Retina (tissue), 1 donor: ENCODE measurements at places on chromosomes 4 and X.

- peak; percentile 77 for DNase-seq
These were observed 1.1 kb downstream of the ZCCHC18 start for GRCh38 chrX:104113222-104113965.

DNA sequence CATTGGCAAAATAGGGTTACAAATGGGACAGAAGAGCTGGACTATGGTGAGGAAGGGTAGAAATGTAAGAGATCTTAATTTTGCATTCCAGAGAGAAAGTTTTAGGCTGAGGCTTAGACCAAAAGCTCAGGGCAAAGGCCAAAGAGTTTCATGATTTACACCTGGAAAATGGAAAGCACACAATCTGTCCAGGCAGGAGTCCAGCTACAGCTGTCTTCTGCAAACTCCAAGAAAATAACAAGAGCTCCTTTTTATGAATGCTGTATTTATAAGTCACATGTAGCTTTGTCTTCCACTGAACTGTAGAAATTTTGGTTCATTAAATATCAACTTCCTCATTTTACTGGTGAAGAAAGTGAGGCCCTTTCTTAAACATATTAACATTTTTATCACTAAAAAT is 288.0 kb upstream of the ATOH1 start:
- DNase-seq: no peak

DNA sequence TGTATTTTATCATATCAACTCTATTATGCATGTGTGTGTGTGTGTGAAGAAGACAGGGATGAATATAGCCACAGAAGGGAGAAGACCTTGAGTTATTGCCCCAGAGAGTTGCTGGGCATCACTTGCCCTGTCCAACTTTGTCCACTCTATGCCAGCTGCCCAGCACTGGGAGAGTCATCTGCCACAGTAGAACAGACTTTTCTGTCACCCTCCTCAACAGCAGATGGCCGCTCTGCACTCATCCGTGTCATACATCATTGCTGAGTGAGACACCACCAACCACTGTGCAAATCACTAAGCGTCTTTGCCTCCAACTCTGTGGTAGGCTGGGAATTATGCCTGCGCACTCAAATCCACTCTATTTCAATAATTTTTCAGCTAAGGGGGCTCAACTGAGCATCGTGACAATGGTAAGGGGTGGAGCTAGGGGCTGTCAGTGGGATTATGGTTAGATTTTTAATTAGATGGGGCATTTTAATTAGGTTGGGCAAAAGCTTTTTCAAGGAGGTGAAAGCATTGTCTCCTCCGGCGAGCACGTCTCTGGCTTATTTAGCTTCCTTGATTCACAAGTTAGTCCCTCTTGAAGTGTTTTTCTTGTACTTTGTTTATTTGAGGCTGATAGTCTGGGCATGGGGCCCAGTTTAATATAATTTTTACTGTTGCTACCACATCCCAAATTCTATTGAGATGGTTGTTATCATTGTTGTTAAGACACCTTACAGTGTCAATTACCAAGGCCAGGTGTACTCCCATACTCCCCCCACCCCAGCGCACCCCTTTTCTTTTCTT is 100.1 kb upstream of the KLF3 start:
- peak; percentile 57 for DNase-seq

DNA sequence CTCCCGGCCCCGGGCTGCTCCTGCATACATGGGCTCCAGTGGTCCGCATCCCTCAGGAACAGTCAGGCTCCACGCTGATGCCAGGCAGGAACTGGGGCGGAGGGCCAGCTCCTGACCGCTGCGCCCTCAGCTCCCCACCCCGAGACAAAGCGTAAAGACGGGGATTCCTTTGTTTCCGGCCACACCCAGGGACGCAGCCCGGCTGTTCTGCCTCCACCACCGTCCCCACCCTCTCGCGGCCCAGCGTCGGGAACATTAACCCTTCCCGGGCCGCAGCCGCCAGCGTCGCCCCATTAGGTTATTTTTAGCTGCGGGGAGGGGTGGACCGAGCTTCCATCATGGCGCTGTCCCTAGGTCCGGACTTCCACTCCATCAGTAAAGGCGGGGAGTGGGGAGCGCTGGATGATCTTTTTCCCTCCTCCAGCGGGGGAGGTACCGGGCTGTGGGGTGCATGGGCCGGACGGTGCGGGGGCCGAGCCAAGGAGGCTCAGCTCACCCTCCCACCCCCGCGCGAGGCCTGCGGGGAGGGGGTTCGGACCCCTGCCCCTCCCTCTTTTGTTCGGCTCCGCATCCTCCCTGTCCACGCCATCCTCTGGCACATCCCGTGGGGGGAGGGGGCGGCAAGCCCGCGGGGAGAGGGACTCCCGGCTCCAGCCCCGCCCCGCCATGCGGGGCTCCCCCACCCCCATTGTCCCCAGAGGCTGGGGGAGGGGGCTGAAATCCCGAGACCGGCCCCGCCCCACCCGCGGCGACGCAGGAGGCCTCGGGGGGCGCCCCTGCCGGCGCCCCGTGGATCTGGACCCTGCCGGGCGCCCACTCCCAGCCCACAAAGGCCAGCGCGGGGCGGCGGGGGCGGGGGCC is 5.3 kb downstream of the CRMP1 start:
- peak; percentile 87 for DNase-seq

- no peak for DNase-seq
These were observed 2.0 kb downstream of the SMIM14 start for GRCh38 chr4:39636531-39637184.

DNA sequence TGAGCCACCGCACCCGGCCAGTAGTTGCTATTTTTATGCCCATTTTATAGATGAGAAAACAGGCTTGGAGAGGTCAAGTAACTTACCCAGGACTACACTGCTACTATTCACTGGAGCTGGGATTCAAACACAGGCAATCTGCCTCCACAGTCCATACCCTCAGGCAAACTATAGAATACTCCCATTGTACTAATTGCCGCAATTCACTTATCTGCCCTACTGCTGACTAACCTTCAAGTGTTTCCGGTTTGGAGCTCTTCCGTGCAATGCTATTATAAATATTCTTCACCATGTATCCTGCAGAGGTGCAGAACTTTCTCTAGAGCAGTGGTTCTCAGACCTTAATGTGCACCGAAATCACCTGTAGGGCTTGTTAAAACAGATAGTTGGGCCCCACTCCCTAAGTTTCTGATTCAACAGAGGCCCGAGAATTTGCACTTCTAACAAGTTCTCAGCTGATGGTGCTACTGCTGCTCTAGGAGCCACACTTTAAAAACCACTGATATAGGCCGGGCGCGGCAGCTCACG is 1.9 kb upstream of the G3BP2 start:
- DNase-seq: no peak

GRCh38 chr4:16897991-16898827 is at the start of gene LDB2:
TSS of gene LDB2 (minus strand) at chr4:16898645.
- DNase-seq: peak; percentile 75

- no peak for DNase-seq
These were observed 7.6 kb downstream of the ACSL1 start for GRCh38 chr4:184818216-184818564.

DNA sequence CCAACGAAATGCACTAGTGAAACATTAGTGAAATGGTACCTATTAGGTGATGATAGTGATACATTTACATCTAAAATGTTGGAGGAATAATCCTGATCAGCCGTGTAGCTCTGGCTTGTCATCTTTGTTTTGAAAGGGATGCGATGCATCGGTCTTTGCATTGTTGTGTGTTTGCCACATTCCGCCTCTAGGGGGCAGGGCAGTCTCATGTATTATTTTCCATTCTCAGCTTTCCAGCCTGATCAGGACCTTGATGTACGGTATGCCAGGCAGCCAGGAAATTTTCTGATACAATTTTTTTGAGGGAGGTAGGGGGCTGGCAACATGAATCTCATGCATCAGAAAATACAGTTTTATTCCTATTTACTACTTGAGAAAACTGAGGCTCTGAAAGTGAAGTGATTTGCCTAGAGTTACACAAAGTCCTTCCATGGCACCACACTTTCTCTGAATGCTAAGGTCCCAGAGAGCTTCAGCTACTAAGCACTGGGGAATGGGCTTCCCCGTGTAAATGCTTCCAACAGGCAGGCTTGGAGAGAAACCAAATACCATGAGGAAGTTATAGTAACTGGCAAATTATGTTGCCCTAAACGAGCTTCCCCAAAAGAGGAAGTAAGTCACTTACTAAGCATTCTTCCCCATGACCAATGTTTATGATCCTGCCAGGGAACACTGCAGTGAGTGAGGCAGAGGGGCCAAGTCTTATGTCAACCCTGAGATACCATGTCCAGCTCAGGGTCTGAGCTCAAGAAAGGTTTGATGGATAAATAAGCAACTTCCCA is 31.8 kb upstream of the IQSEC2 start:
- DNase-seq: peak; percentile 77

DNA sequence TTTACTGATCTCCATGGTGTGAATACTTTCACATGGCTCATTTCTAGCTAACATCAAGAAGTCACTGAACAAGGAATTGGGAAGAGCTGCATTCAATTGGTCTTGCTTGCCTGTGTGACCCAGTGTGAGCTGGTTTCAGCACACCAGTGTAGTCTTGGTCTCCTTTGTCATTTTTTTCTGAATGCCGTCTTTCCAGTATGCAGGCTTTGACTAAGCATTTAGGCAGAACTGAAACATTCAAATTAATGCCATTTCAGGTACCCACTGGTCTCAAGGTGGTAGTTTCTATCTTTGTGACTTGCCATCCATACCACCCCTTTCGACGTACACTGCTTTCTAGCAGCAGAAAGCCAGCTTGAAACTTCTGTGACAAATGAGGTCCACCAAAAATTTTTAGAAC is 550.5 kb upstream of the BOD1L1 start:
- DNase-seq: no peak

- no peak for DNase-seq
These were observed 6.6 kb downstream of the OCIAD2 start for GRCh38 chr4:48899950-48900349.

DNA sequence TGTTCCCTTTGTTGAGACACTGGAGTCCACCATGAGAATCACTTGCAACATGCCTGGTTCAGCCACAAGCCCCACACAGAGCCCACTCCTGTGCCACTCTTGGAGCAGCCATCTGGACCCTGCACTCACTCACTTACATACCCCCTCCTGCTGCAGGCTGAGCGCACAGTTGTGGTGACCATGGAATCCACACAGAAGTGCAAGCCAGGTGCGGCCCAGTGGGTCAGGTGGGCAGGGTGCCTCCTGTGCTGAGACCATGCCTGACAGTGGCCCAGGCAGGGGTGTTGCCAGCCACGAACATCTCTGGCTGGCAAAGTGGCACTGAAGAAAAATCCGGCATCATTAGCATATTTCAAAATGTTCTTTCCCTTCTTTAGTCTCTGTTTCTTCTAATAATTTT is 17.4 kb upstream of the CXorf51A start:
- DNase-seq: no peak

GRCh38 chr4:108081256-108081655 is 87.5 kb downstream of the LEF1 start:
- no peak for DNase-seq

DNA sequence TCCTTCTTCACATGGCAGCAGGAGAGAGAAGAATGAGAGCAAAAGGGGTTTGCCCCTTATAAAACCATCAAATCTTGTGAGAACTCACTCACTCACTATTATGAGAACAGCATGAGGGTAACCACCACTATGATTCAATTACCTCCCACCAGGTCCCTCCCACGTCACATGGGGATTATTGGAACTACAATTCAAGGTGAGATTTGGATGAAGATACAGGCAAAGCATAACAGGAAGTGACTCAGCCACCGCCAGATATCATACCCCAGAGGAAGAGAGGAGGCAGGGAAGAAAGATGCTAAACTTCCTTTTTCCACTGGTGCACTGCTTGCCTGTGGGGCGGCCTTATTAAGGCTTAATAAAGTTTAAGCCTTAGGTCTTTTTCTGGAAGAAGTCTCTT is 766.1 kb downstream of the KCTD8 start:
- no peak for DNase-seq

DNA sequence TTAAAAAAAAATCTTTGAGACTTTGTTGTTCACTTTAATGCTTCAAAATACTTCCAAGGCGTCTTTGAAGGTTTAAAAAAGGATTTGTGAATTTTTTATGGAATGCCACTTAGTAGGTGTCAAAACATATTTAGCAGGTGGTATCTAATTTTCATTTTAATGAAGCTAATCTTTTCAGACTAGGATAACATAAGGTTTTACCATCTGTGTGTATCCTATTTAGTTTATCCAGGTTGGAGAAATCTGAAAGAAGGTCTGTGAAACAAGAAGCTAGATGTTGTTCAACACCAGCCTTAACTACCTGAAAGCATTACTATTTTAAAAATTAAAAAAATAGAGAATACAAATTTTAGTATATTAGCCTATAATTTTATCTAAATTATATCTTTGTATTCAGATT is 193.4 kb downstream of the GRID2 start:
- no peak for DNase-seq

- DNase-seq: no peak
These were observed 124.5 kb downstream of the RAPGEF2 start for GRCh38 chr4:159227378-159227777.

DNA sequence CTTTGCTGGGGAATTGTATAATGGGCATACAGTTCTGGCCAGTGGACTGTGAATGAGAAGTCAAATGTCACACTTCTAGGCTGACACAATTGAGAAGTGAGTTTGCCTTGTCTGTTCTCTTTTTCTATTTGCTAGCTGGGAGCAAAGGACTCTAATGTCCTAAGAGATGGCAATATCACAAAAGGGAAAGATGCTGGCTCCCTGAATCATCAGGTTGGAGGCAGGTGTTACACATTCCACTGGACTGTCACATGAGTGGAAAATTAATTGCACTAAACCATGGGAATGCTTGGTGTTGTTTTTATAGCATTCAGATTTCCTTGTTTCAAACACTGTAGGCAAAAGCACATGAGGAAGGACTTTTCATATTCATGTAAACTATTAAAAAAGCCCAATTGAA is 388.3 kb downstream of the ADAM29 start:
- DNase-seq: no peak

DNA sequence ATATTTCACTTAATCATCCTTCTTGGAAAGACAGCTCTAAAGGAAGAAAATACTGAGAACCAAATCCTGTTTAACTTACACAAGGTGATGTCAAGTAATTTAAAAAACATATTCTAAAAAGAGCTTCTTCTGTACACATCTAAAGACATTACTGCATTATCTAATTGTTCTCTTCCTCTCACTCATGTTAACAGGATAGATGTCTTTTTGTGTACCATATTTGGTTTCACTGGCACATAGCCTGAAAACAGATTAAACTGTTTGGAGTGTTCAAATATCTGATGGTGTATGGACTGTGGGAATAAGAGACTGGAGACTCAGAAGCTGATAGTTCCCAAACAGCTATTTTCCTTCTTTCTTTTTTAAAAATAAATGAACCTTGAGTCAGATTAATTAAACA is 213.3 kb upstream of the MAB21L2 start:
- DNase-seq: no peak

DNA sequence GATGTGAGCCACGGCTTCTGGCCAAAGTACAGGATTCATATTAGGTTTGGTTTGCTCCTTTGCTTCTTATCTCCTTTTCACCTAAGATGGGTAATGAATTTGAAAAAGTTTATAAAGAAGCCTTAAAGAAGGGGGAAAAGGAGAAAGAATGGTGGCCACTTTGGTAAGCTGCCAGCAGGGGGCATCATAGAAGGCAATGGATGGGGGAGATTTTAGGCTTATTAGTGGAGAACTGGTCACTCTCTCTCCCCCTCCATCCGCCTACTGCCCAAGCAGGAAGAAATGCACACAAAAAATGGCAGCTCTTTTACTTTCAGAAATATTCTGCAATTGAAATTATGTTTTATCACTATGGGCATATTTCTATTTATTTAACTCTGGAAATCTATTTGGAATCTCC is 32.0 kb downstream of the SPARCL1 start:
- DNase-seq: no peak

GRCh38 chr4:85952972-85953650 is 406.7 kb downstream of the MAPK10 start:
- no peak for DNase-seq
